Brain (organoid and tissue), 16 donors: ENCODE measurements at places on chromosomes 1 and 21. TPM values are rescaled to one million over a fixed set of nuclear protein-coding genes. Genes with fewer than 3 reads are reported as not detected.

OPRD1 gene
- polyA plus RNA-seq: 1.9 TPM

ZBTB21 gene
- polyA plus RNA-seq: 8.6 TPM

FCRL6 gene
- not detected for polyA plus RNA-seq

SERINC2 gene
- 64.8 TPM for polyA plus RNA-seq

DNA sequence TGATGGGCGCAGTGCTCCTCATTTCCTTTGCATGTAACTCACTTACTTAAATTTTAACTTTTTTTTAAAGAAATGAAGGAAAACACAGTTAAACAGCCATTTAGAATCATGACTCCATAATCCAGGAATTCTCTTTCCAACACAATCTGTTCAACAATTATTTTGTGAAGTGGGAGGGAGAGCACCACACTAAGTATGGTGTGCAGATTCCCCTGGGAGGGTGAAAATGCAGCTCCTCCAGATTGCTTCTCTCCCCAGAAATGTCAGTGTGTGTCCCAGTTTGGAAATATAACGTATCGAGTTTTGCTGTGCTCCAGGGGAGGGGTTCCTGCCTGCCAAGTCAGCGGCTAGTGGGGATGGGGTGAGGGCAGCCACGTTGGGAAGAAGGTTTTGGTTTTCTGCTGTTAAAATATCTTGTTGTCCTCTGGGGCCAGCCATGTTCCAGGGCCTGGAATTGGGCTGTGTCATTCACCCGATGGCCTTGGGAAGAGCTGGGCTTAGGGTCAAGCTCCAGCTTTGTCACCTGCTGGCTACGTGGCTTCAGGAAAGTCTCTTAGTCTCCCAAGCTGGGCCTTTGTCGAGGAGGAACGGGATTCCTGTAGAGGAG, 17.3 kb upstream of the DISP3 start:
- no peak for DNase-seq

- DNase-seq: peak; percentile 6
Measured at GRCh38 chr1:80893115-80893514, 907.6 kb upstream of the ADGRL2 start.

ENAH gene
- polyA plus RNA-seq: 85.4 TPM

SUCO gene
- 8.6 TPM for polyA plus RNA-seq

PATJ gene
- polyA plus RNA-seq: 6.9 TPM

PAX7 gene
- 0.34 TPM for polyA plus RNA-seq

DNA sequence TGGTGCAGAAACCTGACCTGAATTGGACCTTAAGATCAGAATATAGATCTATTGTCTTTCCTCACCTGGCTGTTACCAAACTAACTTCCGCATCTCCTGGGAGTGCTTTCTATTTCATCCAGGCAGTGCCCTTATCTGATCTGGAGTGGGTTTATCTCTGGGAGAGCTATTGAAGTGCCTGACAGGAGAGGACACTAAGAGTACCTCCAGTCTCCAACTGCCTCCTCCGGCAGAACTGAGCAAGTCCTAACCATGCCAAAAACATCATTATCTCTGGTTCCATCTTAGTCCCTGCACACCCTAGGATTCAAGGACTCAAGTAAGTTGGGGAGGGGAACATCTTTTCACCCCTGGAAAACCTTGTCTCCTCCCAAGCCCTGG, 12.4 kb upstream of the KCNJ15 start:
- no peak for DNase-seq

C4BPA gene
- not detected for polyA plus RNA-seq

NHLH1 gene
- polyA plus RNA-seq: 1.0 TPM

DNA sequence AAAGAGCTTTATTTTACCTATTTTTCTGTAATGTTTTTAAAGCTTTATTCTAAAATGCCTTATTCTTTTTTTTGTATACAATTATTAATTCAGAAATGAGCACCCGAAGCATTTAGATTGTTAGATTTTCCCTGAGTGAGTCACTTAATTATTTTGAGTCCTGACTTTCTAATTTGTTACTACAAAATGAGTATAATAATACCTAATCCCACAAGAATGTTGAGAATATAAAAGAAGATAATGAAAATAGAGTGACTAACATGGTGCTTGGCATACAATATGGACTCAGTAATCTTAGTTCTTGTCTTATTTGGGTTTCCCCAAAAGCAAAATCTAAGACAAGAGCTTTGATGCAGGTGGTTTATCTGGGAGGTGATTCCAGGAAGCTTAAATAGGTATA, 142.2 kb downstream of the LHX8 start:
- no peak for DNase-seq

DNA sequence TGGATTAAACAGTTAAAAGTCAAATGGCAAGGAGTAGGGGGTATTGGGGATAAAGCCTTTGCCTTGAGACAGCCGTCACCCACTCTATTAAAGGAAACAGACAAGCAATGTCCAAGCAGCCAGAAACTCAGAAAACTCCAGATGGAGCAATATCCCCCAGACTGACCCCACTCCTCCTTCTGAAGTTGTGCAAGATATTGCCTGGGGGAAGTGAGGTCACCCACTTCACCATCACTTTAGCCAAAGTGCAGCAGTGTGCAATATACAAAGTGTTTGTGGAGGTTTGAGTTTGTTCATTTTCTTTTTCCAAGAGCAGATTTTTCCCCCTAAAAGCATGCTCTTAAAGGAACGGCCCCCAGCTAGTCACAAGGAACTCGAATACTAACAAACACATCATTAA, 125.1 kb downstream of the ETS2 start:
- no peak for DNase-seq

GRCh38 chr1:172219966-172220365, 200.5 kb upstream of the C1orf105 start:
- no peak for DNase-seq

- no peak for DNase-seq
Measured at GRCh38 chr1:157770442-157771043, 6.4 kb downstream of the FCRL2 start.

DNA sequence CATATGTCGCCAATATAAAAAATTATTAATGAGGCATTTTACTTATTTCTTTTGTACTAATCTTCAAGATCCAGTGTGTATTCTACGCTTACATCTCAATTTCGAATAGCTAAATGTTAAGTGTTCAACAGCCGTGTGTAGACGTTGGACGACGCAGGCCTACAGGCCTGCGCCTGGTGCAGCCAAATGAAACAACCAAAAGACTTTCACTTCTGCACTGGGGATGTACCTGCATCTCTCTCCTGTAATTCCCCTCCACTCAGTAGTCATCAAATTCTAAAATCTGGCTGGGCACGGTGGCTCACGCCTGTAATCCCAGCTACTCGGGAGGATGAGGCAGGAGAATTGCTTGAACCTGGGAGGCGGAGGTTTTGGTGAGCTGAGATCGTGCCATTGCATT, 76.8 kb upstream of the HNRNPU start:
- DNase-seq: no peak

- peak; percentile 45 for DNase-seq
Measured at GRCh38 chr1:54275349-54275748, 75.4 kb downstream of the MRPL37 start.

- DNase-seq: no peak
Measured at GRCh38 chr1:94993931-94994645, 67.2 kb upstream of the CNN3 start.

TCHHL1 gene
- polyA plus RNA-seq: not detected

- DNase-seq: no peak
Measured at GRCh38 chr21:27221077-27221476, 254.2 kb upstream of the ADAMTS5 start.

- DNase-seq: no peak
Measured at GRCh38 chr1:2523191-2523890, 3.1 kb downstream of the PANK4 start.

LRRC39 gene
- polyA plus RNA-seq: not detected

FAM110D gene
- polyA plus RNA-seq: 1.2 TPM

GRCh38 chr1:224245188-224245587, 62.1 kb downstream of the DEGS1 start:
- peak; percentile 13 for DNase-seq

DNA sequence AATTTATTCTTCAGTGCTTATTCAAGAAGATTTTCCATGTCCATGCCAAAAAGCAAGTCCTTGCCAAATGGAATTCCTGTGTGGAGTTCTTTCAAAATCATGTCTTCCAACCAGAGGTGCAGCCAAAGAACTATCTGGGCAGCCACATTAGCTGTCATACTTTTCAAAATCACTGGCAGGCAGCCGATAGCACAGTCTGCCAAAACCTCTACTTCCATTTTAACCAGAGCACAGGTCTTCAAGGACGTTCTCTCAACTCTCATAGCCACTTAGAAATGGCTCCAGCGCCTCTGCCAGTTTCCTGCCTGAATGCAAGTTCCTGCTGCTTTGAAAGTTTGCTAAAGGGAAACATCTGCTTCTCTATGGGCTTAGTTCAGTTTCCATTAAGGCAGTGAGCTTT, 975.7 kb upstream of the ADGRL4 start:
- DNase-seq: peak; percentile 68

DNA sequence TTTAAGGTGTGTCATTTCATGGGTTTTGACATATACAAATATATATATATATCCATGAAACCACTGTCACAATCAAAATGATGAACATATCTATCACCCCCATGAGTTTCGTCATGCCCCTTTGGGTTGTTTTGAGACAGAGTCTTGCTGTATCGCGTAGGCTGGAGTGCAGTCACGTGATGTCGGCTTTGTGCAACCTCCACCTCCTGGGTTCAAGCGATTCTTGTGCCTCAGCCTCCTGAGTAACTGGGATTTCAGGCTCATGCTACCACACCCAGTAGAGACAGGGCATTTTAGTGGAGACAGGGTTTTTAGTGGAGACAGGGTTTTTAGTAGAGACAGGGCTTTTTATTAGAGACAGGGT, 8.0 kb downstream of the HJV start:
- no peak for DNase-seq

DNA sequence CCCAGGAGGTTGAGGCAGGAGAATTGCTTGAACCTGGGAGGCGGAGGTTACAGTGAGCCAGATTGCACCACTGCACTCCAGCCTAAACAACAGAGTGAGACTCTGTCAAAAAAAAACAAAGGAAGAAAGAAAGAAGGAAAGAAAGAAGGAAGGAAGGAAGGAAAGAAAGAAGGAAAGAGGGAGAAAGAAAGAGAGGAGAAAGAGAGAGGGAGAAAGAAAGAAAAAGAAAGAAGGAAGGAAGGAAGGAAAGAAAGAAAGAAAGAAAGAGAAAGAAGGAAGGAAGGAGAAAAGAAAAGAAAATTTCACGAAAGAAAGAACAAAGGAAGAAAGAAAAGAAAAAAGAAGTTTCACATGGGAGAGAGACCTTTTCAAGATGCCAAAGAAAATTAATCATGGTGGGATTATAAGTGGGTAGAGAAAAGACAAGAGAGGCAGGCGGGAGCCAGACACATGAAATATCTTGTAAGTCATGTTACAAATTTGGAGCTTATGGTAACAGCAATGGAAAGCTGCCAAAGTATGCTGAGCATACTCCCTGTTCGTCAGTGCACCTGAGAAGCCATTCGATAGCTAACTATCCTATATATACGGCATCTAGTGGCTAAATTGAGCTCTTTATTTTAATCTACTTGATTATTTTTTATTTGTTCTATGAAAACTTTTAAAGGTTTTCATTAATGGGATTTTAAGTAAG, 41.3 kb upstream of the TNFSF4 start:
- DNase-seq: no peak

MANEAL gene
- 98.9 TPM for polyA plus RNA-seq

CFHR3 gene
- polyA plus RNA-seq: not detected

GRCh38 chr1:150476754-150477153, 10.5 kb upstream of the TARS2 start:
- no peak for DNase-seq

GRCh38 chr1:94284476-94284875, 47.1 kb upstream of the ARHGAP29 start:
- DNase-seq: peak; percentile 12
